H9 (cell line): ENCODE measurements at places on chromosomes 2 and 18.

GRCh38 chr18:50038448-50038847, 156.5 kb downstream of the MYO5B start:
- DNase-seq, result no peak

- no peak for DNase-seq
Observed at GRCh38 chr2:224956706-224957105, 85.6 kb downstream of the DOCK10 start.

GRCh38 chr2:103396152-103396551, 634.3 kb downstream of the TMEM182 start:
- DNase-seq, result peak; percentile 65

DNA sequence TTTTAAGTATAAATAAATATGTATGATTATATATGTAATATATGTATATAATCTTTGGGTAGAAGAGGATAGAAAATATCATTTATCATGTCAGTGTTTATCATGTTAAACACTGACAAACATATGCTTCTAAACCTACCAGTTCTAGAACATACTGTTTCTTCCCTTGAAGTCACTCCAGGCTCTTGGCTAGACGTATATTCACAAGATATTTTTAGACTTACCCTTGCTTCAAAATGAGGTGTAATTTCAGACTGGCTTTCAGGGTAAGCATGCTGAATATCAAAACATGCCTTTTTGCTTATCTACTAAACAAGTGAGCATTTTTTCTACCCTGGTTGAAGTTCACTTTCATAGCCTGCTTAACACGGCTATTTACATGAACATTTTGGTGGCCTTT, 642.4 kb upstream of the PKDCC start:
- no peak for DNase-seq

GRCh38 chr2:44211183-44211582, 42.5 kb downstream of the PPM1B start:
- DNase-seq, result no peak

DNA sequence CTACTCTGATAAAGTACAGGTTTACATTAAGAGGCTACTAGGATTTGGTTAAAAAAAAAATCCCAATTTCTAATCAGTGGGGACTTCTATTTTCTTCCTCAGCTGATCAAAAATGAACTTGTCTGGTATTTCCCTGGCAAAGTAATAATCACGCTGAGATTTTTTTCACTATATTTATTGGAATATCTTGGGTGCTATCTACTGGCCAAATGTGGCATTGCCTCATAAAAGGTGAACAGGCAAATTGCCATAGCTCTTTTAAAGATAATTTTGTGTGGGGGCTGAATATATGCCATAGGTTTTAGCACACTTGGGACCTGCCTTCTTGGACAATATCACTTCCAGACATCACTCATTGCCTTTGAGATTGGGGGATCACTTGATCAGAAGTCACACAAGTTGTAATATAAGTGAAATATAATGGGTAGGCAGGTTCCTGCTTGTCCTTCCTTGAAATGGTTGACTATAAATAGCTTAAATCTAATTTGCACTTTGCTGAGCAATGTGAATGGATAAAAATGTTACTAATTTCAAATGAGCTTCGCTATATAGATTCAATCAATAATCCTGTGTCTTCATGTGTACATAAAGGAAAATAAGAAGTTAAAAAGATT, 7.0 kb upstream of the NXPH2 start:
- DNase-seq, result no peak

DNA sequence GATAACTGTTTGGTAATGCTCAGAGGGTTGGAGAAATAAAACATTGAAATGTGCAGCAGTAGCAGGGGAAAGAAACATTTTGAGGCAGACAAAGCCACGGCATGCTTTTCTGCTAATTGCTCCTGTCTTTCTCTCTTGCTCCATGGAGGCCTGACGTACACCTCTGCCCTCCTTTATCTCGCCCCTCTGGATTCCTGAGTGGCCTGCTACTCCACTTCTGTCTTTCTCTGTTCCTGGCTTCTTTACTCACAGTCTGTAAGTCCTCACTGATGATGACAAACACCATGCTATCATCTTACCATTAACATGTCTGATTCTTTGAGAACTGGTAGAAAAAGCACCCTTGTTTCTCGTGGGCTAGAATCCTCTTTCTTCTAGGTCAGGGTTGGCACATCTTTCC, 392.9 kb downstream of the MEIS1 start:
- no peak for DNase-seq

DNA sequence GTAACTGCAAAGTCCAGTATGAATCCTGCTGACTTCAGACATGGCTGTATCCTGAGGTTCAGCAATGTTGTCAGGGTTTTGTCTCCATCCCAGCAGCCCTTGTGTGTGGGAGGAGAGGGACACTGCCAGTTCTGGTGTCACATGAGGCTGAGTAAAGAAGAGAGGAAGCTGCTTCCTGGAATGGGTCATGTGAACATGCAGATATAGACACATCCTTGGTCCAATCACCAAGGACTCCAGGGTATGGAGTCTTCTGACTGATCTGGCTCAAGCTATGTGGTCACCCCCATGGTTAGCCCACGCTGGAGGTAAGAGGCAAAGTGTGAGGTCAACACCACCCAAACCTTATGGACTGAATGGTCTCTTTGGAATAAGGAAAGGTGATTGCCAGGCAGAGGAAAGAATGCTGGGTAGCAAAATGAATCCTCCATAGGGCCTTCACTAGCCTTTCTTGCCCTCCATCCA, 134.4 kb upstream of the SLC1A4 start:
- no peak for DNase-seq

- DNase-seq, result no peak
Observed at GRCh38 chr2:40115894-40116293, 336.0 kb downstream of the SLC8A1 start.

DNA sequence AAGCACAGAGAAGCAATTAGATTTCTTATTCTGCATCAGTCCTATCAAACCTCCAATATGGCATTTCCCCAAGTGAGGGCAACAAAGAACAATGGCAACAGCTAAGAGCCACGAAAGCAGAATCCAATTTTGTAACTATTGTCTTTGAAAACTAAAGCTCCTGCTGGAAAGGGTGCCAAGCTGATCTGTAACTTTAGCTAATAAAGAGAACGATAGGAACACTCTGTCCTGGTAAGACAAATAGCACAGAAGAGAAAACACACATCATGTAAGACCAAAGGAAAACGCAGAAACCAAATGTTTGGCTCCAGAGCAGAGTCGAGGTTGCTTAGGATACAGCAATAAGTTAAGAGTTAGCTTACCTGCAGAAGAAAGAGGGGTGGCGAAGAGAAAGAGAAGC, 160.5 kb downstream of the STK39 start:
- DNase-seq, result no peak

GRCh38 chr18:53698907-53699306, 525.6 kb downstream of the MBD2 start:
- peak; percentile 46 for DNase-seq

GRCh38 chr2:7667260-7667757, 750.1 kb downstream of the RNF144A start:
- no peak for DNase-seq

- DNase-seq, result no peak
Observed at GRCh38 chr2:54952425-54952824, 97.8 kb downstream of the RTN4 start.

DNA sequence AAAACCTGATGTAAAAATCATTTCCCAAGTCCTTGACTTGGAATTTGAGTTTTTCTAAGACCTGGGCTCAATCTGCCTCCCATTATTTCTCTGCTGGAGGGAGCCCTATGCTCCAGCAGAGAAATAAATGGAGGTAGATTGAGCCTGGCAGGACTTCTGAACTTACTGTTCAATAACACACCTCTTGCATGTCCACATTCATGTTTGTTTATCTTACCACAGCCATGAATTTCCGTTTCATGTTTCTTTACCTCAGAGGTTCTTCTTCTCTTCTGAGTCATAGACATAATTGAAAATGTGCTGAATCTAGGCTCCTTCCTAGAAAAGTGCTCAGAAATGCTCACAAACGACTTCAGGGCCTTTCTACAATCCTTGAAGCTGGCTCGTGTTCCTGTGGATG, 170.8 kb downstream of the PMAIP1 start:
- DNase-seq, result no peak

DNA sequence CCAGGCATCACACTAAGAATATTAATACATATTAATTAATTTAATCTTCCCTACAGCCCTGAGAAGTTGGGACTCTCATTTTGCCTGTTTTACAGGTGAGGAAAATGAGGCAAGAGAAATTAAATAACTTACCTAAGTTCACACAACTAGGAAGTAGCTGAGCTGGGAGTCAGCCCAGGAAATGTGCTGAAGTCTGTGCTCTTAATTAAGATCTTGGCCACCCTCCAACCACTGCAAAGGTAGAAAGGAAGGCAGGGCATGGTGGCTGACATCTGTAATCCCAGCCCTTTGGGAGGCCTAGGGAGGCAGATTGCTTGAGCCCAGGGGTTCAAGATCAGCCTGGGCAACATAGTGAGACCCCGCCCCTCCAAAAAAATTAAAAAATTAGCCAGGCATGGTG, 12.9 kb upstream of the MGAT4A start:
- no peak for DNase-seq

- no peak for DNase-seq
Observed at GRCh38 chr2:55048508-55049042, 1.7 kb downstream of the RTN4 start.

DNA sequence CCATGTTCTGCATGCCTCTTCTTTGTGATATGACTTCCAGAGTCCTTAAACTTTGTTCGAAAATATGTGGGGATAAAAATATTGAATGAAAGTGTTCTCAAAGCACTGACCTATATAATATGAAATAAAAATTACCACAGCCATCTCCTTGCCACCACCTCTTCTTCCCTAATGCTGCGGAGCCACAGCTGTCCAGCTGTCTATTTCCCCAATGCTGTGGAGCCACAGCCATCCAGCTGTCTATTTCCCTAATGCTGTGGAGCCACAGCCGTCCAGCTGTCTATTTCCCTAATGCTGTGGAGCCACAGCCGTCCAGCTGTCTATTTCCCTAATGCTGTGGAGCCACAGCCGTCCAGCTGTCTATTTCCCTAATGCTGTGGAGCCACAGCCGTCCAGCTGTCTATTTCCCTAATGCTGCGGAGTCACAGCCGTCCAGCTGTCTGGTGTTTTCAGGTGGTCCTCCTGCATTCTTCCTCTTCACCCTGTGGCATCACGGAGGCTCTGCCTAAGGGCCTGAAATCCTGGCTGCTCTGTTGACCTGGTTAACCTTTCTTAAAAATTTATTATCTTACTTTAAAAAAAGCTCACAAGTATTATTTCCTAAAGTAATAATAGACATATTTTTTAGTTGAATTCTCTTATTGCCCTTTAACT, 266.1 kb upstream of the MEX3C start:
- no peak for DNase-seq

GRCh38 chr2:229252280-229252679, 18.8 kb downstream of the PID1 start:
- DNase-seq, result no peak

- no peak for DNase-seq
Observed at GRCh38 chr2:39501412-39501811, 64.3 kb upstream of the MAP4K3 start.

DNA sequence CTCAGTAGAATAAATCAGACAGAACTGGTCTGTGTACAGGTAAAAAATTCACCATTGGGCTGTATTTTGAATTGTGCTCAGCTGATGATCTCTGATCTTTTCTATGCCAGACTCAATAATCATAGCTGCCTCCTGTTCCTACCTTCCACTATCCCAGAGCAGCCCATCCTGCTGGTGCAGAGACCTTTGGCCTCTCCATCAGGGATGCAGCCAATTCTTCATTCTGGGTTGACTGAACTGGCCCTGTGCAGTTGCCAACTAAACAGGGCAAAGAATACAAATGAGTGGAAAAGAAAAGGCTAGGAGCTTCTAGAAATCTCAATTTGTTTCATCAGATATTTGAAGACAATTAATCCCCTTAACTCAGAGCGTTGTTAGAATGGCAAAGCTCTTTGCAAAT, 1781.3 kb upstream of the CELF4 start:
- DNase-seq, result no peak

- no peak for DNase-seq
Observed at GRCh38 chr2:184006998-184007397, 591.3 kb upstream of the ZNF804A start.

DNA sequence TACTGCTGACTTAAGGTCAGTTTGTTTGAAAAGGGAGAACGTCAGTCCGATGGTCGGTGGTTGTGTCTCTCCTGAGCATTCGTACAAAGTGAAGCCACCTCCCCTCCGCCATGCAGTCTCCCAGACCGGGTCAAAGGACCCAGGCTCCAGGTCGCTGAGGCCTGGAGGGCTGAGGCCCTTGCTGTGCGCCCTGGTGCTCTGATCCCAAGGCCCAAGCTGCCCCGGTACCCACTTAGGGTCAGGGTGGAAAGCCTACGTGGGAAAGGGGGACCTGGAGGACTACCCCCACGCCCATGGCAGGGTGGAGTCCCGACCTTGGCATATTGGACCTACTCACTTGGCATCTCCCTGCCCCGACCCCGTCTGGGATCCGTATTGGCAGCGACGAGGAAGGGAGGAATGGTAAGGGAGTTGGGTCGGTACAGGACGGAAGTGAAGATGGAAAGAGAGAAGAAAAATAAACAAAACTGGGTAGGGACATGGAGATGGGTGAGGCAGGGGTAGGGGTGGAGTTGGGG, 8.0 kb upstream of the SIX3 start:
- no peak for DNase-seq

DNA sequence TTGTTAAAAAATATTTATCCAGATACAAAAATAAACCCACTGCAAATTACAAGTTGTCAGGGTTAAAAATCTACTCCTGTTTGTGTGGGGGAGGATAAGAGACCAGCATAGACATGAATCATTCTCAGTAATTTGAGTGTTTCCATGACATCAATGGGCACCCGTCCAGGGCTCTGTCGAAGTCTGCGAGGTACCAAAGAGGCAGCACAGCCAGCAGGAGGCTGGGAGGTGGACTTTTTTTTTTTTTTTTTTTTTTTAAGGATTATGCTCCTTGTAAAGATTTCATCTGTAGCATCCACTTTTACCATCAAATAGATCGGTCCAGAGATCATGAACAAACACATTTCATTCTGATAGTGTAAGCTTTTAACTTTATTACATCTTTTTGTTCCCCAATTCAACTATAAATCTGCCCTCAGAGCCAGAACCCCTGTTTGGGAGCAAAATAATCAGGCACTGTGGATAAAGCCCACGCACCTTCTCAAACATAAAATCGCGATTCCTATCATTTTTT, 182.0 kb downstream of the TCF4 start:
- no peak for DNase-seq

DNA sequence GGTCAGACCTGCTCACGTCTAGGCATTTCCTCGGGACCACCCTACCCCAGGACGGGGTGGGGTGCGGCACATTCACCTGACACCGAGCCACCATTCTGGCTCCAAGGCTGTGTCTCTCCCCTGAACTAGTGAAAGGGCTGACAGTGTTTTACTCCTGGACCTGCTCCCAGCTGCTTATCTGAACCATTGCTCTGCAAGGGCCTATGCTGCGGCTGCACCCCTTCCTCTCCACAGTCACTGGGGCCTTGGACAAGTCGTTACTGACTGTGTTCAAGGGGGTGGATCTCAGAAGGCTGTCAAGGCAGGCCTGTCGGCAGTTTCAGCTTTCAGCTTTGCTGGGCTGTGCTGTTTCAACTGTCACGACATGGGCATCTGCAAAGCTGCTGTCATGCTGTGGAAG, 11.7 kb downstream of the CREG2 start:
- no peak for DNase-seq

- no peak for DNase-seq
Observed at GRCh38 chr2:37707393-37707792, 36.0 kb upstream of the CDC42EP3 start.

GRCh38 chr2:74094291-74094690, 53.4 kb downstream of the BOLA3 start:
- DNase-seq, result peak; percentile 15
